ENCODE measurements at places on chromosomes 11 and 22.

DNA sequence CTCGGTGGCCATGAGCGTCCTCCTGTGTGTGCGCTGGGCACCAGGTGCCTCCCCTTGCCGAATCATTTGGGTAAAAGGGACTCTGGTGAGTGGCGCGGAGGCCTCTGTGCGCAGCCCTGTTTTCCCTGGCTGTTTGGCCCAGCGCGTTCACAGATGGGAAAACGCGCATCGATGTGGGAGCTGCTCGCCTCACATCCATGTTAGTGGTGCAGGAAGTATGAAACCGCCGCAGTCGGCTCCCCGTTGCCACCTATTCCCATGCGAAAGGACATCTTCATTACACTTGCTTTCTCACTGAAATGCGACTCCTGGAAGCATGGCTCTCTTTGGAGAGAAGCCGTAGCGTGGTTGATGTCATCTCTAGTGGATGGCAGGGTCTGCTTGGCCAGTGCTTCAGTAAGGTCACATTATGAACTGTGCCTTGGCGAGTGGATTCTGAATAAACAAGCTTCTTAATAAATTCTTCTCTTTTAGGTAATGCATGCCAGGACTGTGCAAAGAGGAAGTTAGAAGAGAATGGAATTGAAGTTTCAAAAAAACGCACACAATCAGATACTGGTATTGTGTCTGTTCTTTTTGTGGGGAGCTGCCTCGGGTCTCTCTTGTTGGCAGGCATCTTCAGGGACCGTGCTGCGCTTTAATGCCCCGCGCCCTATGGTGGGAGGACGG lies 26.3 kb downstream of the FAM118A start:
- no peak for DNase-seq

DNA sequence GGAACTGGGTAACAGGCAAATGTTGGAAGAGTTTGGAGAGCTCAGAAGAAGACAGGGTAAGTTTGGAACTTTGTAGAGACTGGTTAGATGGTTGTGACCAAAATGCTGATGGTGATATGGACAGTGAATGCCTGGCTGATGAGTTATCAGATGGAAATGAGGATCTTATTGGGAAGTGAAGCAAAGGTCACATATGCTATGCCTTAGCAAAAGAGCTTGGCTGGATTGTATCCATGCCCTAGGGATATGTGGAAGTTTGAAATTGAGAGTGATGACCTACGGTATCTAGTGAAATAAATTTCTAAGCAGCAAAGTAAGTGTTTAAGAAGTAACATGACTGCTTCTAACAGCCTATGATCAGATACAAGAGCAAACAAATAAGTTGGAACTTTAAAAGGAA lies 17.8 kb downstream of the BBOX1 start:
- DNase-seq = no peak

DNA sequence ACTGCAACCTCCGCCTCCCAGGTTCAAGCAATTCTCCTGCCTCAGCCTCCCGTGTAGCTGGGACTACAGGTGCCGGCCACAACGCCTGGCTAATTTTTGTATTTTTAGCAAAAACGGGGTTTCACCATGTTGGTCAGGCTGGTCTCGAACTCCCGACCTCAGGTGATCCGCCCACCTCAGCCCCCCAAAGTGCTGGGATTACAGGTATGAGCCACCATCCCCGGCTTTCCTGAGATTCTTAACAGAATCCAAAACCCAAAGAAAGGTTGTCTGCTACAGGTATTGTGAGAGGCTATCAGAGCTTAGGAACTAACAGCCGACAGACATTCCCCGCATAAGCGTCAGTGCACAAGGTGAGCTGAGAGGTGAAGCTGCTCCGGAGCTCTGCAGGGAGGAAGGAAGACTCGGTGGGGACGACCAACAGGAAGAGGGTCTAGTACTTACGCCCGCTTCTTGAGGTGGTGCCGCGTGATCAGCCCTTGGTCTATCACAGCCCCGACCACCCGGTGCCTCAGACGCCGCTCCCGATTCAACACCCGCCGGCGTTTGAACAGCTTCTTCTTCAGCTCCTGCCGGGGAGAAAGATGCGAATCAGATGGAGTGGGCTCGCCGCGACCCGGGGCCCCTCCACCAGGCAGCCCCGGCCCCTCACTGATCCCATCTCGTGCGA lies 470 bp downstream of the C11orf98 start:
- peak; percentile 66 for DNase-seq

- no peak for DNase-seq
Measured at GRCh38 chr22:44642096-44642644, 59.8 kb upstream of the PRR5 start.

Data from activated CD4-positive, alpha-beta T cell treated with anti-CD3 and anti-CD28 coated beads, Interleukin-2, amount 10 ng/mL, durations not matched to agents 7 days and 5 days (primary cell).